ENCODE measurements at places on chromosomes 7 and 10.
A peak's percentile ranks its signal among the peaks of the same experiment; 100 is the strongest.

GRCh38 chr7:18547509-18548187 is 52.1 kb downstream of the HDAC9 start:
- no peaks in the 10 kb centered on the region for H3K27me3 ChIP-seq
- no peak overlapping the region for H3K4me3 ChIP-seq
- H3K36me3 ChIP-seq: peaks cover 61% of the 10 kb centered on the region
- no peak overlapping the region for H3K27ac ChIP-seq

DNA sequence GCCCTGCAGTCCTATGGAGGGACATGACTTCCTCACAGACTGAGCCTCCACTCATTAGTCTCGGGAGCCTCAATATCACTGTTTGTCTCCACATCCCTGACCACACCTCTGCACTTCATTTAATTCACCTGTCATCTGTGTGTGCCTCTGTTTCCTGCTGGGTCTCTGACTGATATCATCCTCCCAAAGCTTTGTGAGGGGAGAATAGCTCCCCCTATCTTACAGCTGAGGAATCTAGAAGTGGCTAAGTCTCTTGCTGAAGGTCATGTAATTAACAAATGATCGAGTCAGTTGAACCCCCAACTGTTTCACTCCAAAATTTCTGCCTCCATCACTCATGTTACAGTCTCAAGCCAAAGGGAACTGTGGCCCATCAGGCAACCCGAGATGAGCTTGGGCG is 5.5 kb upstream of the CPXM2 start:
- H3K27ac ChIP-seq: no peak overlapping the region
- DNase-seq: no peak
- H3K36me3 ChIP-seq: no peaks in the 10 kb centered on the region
- H3K27me3 ChIP-seq: no peaks in the 10 kb centered on the region
- no peak overlapping the region for H3K4me3 ChIP-seq

DNA sequence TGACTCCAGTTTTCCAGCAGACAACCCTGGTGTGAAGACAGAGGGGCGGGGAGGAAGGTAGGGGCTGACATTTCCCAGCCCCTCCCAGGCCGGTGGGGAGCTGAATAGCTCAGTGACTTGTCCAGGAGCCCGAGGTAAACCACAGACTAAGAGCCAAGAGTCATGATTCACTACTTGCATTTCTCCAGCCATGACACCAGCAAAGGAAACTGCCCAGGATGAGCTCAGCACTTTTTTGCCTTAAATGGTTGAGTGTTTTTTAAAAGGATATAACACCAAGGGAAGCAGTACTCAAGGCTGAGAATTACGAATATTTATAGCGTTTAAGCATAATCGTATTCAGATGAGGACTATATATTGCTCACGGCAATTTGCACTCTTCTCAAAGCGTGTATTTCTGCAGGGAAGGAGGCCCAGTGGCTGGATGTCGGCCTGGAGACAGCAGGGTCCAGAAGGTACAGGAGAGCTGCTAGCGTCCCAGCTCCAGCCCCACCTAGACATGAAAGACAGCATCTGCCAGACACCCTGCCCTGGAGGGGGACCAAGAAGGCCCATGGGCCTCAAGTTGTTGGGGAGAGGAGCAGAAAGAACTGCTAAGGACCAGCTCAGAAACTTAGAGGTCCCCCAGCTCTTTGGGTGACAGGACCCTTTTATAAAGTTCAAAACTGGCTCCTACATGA is 141.4 kb downstream of the GRID1 start:
- H3K4me1 ChIP-seq: no peaks in the 10 kb centered on the region
- H3K27ac ChIP-seq: no peak overlapping the region
- no peaks in the 10 kb centered on the region for H3K36me3 ChIP-seq
- no peaks in the 10 kb centered on the region for H3K27me3 ChIP-seq
- no peak overlapping the region for H3K4me3 ChIP-seq

GRCh38 chr10:75612904-75613684 is 181.7 kb downstream of the LRMDA start:
- H3K4me1 ChIP-seq: no peaks in the 10 kb centered on the region
- no peak overlapping the region for H3K4me3 ChIP-seq
- no peak overlapping the region for H3K27ac ChIP-seq
- no peaks in the 10 kb centered on the region for H3K27me3 ChIP-seq

- no peak overlapping the region for H3K4me3 ChIP-seq
- peaks cover 4% of the 10 kb centered on the region for H3K36me3 ChIP-seq
- H3K4me1 ChIP-seq: no peaks in the 10 kb centered on the region
- H3K27me3 ChIP-seq: no peaks in the 10 kb centered on the region
Observed at GRCh38 chr10:89602919-89603318, 42.1 kb downstream of the PANK1 start.

DNA sequence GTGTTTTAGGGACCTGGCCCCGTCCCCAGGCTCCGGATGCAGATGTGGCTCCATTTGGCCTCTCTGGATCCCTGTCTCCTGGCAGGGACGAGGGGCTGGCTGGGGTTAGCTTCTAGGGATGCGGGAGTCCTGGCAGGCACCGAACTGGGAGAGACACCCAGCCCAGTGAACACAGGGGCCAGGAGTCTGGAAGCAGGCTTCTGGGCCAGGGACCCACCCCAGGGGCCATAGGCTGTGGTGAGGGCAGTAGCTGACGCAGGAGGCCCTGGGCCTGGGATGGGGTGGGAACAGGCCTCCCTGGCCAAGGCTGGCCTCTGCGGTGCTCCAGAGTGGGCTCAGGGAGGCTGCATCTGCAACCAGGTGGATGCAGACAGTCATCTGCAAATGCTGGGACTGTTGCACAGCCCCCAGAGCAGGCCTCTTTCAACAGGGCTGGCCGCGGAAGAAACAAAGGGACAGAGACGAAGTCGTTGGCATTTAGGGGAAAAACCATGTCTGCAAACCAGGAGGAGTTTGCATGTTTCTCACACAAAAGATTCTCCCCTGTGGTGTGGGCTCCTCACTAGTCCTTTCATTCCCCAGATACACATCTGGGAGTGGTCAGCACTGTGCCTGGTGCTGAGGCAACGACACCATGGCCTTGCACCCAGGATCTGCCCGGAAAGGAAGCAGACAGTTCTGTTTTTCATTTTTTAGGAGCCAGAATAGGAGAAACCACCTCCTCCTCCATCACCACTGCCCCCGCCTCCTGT is 36.4 kb upstream of the ZNF488 start:
- DNase-seq: no peak
- no peaks in the 10 kb centered on the region for H3K36me3 ChIP-seq
- H3K4me3 ChIP-seq: no peak overlapping the region
- H3K27ac ChIP-seq: no peak overlapping the region

- H3K4me3 ChIP-seq: no peak overlapping the region
- H3K4me1 ChIP-seq: no peaks in the 10 kb centered on the region
- no peak for DNase-seq
- H3K27ac ChIP-seq: no peak overlapping the region
Observed at GRCh38 chr10:64211466-64211865, 690.3 kb downstream of the REEP3 start.

- H3K27ac ChIP-seq: no peak overlapping the region
- DNase-seq: no peak
- no peak overlapping the region for H3K4me3 ChIP-seq
Observed at GRCh38 chr10:127313996-127314700, 117.8 kb upstream of the INSYN2A start.

DNA sequence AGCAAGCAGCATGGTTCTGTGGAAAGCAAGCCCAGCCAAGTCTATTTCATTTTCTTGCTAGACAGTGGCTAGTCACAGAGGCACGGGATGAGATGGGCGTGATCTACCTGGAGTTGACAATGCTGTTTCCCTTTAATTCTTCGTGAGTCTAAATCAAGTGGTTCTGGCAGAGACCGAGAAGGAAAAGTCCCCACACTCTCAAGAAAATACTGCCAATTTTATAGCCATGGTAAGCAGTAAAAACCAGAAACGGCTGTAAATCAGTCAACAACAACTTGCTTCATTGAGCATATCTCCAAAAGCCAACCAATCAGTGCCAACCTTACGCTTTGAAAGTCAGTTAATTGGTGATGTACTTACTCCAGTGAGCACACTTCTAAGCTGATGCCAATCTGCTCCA is 223.4 kb downstream of the SEC23IP start:
- no peak for DNase-seq
- H3K36me3 ChIP-seq: no peaks in the 10 kb centered on the region
- H3K27ac ChIP-seq: no peak overlapping the region
- no peaks in the 10 kb centered on the region for H3K4me1 ChIP-seq

GRCh38 chr7:116532102-116532688 is 7.4 kb downstream of the CAV1 start:
- peaks cover 50% of the 10 kb centered on the region for H3K4me1 ChIP-seq
- no peak overlapping the region for H3K4me3 ChIP-seq
- no peak overlapping the region for H3K27ac ChIP-seq
- H3K27me3 ChIP-seq: no peaks in the 10 kb centered on the region

GRCh38 chr10:94104316-94105000 is 110.7 kb downstream of the PLCE1 start:
- H3K4me1 ChIP-seq: peaks cover 37% of the 10 kb centered on the region
- peak overlapping the region; percentile 70 for H3K27ac ChIP-seq
- no peak for DNase-seq

DNA sequence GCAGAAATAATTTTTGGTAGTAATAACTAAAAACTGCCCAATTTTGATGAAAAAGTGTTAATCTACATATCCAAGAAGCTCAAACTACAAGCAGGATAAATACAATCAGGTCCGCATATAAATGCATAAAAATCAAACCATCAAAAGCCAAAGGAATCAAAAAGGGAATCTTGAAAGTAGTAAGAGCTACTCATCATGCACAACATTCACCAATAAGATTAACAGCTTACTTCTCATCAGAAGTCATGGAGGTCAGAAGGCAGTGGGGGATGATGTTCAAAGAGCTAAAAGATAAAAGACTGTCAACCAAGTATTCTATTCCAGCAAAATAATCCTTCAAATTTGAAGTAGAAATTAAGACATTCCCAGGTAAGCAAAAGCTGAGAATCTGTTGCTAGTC is 76.4 kb downstream of the CRPPA start:
- peaks cover 31% of the 10 kb centered on the region for H3K4me1 ChIP-seq
- DNase-seq: no peak
- no peak overlapping the region for H3K27ac ChIP-seq
- H3K4me3 ChIP-seq: no peak overlapping the region
- no peaks in the 10 kb centered on the region for H3K36me3 ChIP-seq

DNA sequence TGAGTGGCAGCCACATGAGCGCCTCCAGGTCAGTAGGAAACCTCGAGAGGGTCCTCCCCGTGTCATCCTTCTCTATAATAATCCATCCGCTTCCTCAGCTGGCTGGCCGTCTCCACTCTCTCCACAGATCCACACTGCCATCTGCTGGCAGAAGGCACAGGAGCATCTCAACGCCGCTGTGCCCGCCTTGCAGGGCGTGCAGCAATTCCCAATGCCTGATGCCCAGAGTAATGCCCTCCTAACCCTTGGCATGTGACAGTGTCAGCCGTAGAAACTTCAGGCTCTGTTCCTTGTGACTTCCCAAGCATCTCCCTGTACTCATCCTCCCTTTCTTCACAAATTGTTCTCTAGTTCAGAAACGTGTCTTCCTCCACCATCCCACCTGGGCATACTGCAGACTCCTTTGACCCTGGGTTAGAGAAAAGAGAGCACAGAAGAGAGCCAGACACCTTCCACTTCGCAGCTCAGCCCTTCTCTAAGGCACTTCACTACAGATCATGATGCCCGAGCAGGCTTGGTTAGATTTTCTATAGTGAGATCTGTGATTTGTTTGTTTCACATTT is 70.8 kb downstream of the XPNPEP1 start:
- H3K27me3 ChIP-seq: no peaks in the 10 kb centered on the region
- no peaks in the 10 kb centered on the region for H3K4me1 ChIP-seq
- no peak overlapping the region for H3K4me3 ChIP-seq
- no peak overlapping the region for H3K27ac ChIP-seq

- H3K4me1 ChIP-seq: no peaks in the 10 kb centered on the region
- no peaks in the 10 kb centered on the region for H3K27me3 ChIP-seq
- no peaks in the 10 kb centered on the region for H3K36me3 ChIP-seq
- no peak for DNase-seq
Observed at GRCh38 chr7:143458263-143458662, 15.0 kb downstream of the TAS2R60 start.

DNA sequence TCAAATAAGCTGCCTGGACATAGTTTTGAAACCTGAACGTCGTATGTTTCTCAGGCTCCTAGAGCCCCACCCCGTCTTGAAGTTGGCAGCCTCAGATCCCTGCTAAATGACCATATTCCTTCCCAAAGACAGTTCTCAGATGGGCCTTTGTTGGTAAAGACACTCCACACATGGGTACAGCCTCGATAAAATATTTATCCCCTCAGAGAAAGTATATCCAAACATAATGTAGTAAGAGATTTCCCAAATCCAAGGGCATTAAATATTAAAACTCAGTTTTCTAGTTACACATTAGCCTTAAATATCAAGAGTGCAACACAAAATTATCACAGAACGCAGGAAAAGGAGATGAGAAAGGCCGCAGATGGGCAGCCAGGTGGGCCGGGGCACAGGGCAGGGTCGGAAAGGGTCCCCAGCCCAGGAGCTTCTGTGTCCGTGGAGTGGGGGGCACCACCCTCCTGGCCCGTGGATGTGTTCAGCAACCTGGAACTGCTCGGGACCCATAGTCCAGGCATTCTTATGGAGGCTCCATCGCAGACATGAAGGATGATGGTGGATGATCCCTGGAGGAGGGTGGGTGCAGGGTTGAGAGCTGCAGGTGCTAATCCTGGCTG is 1.5 kb upstream of the CFAP46 start:
- H3K27ac ChIP-seq: no peak overlapping the region
- H3K27me3 ChIP-seq: peaks cover 20% of the 10 kb centered on the region
- no peaks in the 10 kb centered on the region for H3K4me1 ChIP-seq
- H3K4me3 ChIP-seq: no peak overlapping the region
- no peak for DNase-seq

GRCh38 chr7:56046721-56047445 is 4.4 kb downstream of the PSPH start:
- peaks cover 23% of the 10 kb centered on the region for H3K4me1 ChIP-seq
- H3K27me3 ChIP-seq: no peaks in the 10 kb centered on the region
- H3K27ac ChIP-seq: peak overlapping the region; percentile 11

GRCh38 chr7:134330974-134331373 is 14.2 kb upstream of the SLC35B4 start:
- H3K27ac ChIP-seq: no peak overlapping the region
- no peaks in the 10 kb centered on the region for H3K36me3 ChIP-seq
- DNase-seq: no peak
- H3K4me1 ChIP-seq: no peaks in the 10 kb centered on the region

- H3K4me1 ChIP-seq: no peaks in the 10 kb centered on the region
- DNase-seq: no peak
- H3K27me3 ChIP-seq: no peaks in the 10 kb centered on the region
- H3K27ac ChIP-seq: no peak overlapping the region
- no peaks in the 10 kb centered on the region for H3K36me3 ChIP-seq
Observed at GRCh38 chr7:12244129-12244528, 33.0 kb downstream of the TMEM106B start.

- no peak overlapping the region for H3K27ac ChIP-seq
- H3K4me3 ChIP-seq: no peak overlapping the region
- DNase-seq: no peak
Observed at GRCh38 chr7:37417107-37417474, 31.6 kb downstream of the ELMO1 start.

- H3K27ac ChIP-seq: no peak overlapping the region
- no peaks in the 10 kb centered on the region for H3K4me1 ChIP-seq
- H3K27me3 ChIP-seq: no peaks in the 10 kb centered on the region
- H3K4me3 ChIP-seq: no peak overlapping the region
- no peak for DNase-seq
Observed at GRCh38 chr10:131129544-131129943, 182.0 kb downstream of the TCERG1L start.

Data from SJSA1 (cell line).